Central memory CD8-positive, alpha-beta T cell (primary cell): ENCODE measurements at places on chromosomes 7 and 10.

GRCh38 chr7:49417034-49417433 lies 356.4 kb upstream of the VWC2 start:
- DNase-seq, result no peak

DNA sequence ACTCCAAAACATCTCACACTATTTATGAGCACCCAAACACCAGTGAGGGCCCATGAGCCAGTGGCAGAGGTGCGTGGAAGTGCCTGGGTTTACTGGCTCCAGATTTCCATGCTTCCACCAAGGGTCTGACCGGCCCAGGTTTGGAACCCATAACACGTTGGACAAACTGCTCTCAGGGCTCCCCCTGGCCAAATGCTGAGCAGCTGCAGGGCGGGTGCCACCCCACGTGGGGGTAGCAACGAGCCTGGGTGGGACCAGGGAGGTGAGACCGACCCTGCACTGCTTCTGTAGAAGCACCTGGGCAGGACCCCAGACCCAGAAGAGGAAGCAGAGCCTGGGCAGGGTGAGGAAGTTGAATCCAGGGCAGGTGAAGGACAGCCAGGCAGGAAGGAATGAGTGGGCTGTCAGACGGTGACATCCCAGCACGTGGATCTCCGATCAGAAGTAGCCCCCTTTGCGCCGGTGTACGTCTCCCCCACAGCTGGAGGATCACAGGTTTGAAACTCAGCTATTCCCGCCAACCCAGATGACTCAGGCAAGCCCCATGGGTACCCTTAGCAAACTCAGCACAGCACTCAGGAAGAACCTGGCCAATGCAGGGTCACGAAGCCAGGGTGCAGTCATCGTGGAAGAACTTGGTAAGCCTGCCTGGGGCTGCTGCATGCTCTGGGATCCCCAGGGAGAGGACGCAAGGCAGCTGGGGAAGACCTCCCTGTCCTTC lies 100.4 kb upstream of the DDC start:
- no peak for DNase-seq

DNA sequence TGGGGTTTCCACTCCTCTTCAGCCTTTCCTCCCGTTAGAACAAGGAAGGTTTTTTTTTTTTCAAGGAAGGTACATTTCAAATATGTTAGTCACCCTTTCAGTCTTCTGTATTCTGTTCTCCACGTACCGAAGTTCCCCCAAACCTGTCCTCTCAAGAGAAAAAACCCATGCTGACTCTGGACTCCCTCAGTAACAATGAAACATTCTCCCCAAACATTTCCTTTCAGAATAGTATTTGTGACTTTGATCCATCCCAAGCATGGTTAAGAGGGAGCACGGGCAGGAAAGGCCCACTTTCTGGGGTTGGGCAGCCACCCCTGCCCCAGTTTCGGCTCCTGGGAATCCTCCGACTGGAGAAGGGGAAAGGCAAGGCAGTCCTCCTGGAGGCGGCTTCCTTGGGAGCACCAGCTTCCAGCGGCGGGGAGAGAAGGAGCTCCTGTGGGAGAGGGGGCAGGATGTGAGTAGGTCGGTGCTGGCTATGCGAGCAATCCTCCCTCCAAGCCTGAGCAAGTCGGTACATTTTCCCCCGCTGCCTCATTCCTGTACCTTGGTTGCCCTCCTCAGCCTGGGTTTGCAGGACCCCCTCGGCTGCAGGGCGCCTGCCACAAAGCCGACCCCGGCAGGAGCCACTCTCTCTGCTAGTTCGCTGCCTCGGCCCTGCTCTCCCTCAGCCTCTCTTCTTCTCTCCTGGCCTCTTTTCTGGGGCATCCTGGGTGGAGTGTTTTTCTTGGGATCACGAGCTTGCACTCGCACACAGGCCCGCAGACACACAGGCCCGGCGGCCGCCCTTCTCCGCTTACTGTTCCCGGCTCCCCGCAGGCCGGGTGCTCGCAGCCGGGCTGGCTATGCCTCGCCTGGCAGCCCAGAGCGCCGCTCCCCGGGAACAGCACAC lies 2.1 kb upstream of the HOXA1 start:
- DNase-seq, result no peak

DNA sequence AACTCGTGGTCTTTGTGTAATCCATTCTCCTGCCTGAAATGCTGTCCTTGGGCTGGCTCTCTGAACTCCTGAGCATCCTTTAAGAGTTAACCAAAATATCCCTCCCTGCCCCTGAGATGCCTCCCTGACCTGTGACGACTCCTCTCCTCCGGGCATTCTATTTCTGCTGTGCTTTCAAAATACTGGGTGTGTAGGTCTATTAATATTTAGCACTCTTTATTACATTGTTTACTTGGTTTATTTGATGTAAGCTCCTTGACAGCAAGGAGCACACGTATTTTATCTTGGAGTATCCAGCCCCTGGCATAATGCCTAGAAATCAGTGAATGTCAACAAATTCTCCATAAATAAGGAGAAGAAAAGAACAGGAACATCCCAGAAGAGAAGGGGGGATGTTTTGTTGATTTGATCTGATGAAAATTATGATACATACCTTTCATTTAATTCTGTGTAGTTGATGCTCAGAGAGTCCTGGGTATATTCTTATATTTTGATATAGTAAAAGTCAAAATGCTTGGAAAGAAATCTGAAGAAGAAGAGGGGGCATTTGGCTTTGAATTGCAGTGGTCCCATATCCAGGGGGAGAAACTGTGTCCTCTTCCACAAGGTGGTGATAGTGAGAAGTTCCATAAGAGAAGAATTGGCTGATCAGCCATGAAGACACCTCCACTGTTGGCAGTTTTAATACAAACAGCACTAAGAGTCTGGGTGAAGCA lies 107.7 kb upstream of the MPP7 start:
- DNase-seq, result no peak

GRCh38 chr7:36076074-36076473 lies 77.0 kb upstream of the EEPD1 start:
- DNase-seq, result no peak

DNA sequence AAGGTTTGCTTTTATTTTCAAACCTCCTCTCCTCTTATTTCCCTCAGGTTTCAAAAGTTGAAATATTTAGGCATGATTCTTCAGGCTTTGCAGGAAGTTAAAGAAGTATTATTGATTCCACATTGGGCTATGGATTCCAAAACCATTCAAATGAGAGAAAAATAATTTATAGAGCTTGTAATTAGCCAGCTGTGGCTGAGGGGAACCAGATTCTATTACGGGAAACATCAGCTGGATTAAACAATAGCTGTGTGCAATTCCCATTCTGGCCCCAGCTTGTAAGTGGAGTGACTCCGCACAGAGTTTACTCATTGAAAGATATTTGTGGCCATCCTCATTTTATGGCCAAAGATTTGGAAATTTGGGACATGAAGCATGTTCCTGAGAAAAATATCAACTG lies 77.0 kb upstream of the PHYHIPL start:
- no peak for DNase-seq

- DNase-seq, result no peak
Observed at GRCh38 chr10:815338-816090, 116.0 kb downstream of the LARP4B start.

DNA sequence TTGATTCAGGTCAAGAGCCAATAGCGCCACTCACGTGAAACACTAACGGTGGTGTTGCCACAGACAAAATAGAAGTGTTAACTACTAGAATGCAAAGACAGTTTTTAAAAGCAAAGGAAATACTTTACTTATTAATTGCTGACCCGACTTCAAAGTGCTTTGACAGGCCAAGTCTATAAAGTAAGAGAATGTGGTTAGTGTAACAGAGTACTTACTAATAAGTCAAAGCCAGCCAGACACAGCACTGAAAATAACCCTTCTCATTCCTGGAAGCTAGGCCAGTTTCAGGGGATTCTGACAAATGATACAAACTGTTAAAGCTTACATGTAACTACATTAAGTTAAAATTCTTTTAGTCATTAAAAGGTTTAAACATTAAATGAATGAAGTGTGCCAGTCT lies 50.3 kb downstream of the ENO4 start:
- DNase-seq, result no peak

- peak; percentile 36 for DNase-seq
Observed at GRCh38 chr10:71696628-71697326, 22.8 kb downstream of the C10orf105 start.

GRCh38 chr7:100835903-100836811 lies 8.8 kb upstream of the EPHB4 start:
- no peak for DNase-seq

DNA sequence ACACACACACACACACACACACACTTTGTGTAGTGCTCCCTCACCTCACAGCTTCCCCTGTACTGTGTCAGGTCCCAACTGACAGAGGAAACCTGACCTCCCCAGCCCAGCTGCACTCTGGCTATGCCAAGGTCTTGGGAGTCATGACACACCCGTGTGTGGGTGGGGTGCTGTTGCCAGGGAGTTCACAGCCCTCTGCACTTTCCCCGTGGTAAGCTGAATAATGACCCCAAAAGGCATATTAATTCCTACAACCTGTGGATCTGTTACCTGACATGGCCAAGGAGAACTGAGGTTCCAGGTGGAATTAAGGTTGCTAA lies 8.9 kb upstream of the NANOS1 start:
- DNase-seq, result no peak

DNA sequence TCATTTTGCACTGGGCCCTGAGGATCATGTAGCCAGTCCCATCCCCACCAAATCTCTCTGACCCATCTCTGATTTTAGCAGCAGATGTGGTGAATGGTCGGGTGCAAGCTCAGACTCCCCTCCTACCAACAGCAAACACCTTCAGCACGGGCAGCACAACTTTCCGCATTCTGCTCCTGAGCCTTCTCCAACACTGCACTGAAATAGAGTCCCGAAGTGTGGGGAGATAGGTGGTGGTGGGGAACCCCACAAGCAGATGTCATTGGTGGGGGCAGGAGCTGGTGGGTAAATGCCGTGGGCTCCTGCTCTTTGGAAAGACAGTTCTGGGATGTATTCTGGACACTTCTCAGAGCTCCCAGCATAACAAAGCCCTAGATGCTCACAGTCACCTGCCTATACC lies 9.6 kb upstream of the CTBP2 start:
- DNase-seq, result no peak

DNA sequence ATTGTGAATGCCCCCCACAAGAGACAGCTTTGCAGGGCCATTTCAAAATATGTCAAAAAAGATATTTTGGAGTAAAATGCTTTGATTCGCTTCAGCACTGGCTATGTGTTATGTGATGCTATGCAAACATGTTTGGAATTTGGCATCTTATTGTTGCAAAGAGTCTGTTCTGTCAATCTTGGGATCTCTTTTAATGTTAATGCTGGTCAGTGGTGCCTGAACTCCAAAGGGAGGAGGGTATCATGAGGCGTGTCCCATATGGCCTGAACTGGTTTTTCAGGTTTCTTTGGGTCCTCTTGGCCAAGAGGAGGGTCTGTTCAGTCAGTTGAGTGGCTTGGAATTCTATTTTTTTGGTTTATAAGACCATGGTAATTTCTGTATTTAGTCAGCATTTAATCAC lies 81.4 kb downstream of the HECW1 start:
- no peak for DNase-seq

DNA sequence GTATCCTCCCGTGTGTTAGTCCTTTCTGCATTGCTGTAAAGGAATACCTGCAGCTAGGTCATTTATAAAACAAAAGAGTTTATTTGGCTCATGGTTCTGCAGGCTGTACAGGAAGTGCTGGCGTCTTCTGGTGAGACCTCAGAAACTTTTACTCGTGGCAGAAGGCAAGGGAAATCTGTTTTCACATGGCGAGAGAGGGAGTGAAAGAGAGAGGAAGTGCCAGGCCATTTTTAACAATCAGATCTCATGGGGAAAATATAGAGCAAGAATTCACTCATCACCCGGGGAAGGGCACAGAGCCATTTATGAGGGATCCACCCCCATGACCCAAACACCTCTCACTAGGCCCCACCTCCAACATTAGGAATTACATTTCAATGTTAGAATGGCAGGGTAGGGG lies 952.2 kb downstream of the CNTNAP2 start:
- no peak for DNase-seq

DNA sequence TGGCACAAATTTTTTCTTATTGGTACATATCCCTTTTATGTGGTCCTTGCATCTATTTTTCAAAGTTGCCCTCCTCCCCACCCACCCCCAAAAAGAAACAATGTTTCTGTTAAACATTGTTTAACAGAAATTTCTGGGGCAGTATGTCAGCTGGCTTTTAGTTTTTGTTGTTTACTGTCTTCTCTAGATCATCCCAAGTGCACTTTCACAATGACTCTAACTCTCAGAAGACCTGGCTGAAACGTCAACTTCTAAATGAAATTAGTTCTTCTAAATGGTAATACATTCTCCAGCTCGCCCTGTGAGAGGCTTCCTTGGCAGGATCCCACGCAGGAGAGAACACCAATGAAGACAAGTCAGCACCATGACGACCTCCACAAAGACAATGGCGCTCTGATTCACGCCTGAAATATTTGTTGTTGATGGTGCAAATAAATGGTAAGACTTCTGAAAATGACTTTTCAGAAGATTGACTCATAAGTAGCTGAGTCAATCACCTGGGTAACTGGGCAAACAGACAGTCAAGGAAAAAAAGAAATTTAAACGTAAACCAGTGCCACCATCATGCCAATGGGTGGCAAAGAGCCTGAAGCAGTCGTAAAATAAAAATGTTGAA lies 293.7 kb downstream of the FZD1 start:
- no peak for DNase-seq

DNA sequence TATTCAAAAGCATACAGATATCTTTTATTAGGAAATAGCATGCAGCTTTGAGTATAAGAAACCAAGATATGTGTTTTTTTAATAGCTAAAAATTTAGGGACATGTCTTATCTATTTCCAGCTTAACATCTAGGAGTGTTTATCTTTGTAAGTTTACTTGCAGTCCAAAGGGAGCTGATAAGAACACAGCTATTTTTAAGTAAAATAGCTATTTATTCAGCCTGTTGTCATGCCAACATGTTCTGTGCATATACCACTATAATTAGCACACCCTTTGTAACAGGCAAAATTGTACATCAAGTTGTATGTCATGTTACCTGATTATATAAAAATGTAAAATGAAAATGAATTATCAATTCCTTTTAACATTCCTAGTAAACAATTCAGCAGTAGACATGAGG lies 29.6 kb downstream of the FAM133B start:
- no peak for DNase-seq

DNA sequence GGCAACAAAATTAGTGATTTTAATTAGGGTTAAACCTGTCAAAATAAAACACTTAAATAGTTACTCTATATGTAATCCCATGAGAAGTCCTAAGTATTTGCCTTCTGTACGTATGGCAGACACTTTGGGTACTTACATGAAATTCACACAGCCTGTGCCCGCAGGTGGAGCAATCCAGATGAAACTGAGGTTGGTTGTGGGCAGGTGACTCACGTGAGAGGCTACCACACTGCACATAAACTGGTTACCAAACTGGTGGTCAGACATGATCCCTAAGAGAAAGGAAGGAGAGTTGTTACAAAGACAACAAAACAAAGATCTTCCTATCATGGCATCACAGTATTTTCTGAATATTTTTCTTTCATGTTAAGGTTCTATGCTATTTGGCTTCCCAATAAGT lies 156.1 kb downstream of the RELN start:
- no peak for DNase-seq

- DNase-seq, result no peak
Observed at GRCh38 chr10:13960603-13961002, 370.1 kb downstream of the FRMD4A start.

GRCh38 chr10:124020981-124021815 lies 72.2 kb downstream of the CHST15 start:
- no peak for DNase-seq

GRCh38 chr7:2952316-2952715 lies 91.4 kb downstream of the CARD11 start:
- no peak for DNase-seq
